ENCODE measurements at places on chromosomes 11 and 22.

GRCh38 chr22:37167981-37168647, 18.4 kb upstream of the IL2RB start:
- no peak for DNase-seq

DNA sequence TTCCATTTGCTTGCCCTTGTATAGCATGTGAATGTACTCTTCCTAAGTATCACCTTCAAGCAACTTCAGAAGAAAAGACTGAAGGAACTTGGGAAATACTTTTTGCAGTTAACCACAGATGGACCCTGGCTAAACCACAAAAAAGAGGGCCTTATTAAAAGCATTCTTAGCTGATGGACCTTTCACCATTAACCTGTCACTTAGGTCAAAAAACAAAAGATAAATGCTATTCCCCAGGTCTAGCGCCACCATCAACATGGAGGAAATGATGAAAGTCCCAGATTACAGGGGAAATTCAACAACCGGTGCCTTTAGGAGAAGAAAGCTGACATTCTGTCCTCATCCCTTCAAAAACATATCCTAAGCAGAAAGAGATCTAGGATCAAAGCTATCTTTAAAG, 29.5 kb downstream of the STK33 start:
- DNase-seq: no peak

GRCh38 chr22:17563936-17564391, 666 bp downstream of the SLC25A18 start:
- DNase-seq: no peak

DNA sequence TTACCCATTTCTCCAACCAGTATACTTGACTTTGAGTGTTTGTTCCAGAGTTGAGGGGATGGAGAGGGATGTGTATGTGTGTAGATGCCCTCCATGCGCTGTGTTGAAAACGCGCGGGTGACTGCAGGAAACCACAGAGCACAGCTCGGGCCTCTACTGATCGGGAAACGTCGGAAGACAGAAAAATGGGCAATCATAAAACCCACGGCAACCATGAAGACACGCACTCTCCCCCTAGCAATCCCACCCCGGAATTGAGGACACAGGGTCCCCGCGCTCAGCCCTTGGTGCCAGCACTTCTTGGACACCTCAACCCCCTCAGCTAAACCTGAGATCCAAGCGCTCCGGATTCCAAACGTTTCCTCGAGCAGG, 251 bp upstream of the UQCC3 start:
- no peak for DNase-seq

DNA sequence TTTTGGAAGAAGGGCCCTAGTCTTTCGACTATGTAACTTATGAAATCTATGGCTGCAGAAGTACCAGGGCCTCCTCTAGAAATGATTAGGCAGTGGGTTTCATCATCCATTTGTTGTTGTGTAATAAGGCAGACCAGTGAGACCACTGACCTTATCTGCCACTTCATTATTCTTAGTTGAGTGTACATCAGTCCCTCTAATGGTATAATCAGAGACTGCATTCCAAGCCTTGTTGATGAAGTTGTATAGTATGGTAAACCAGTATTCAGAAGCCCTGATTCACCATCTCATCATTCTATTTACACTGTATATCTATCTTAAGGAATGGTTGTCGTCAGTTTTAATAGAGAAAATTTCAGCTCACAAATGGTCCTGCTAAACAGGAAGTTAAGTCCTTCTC, 32.2 kb upstream of the GRIA4 start:
- no peak for DNase-seq

DNA sequence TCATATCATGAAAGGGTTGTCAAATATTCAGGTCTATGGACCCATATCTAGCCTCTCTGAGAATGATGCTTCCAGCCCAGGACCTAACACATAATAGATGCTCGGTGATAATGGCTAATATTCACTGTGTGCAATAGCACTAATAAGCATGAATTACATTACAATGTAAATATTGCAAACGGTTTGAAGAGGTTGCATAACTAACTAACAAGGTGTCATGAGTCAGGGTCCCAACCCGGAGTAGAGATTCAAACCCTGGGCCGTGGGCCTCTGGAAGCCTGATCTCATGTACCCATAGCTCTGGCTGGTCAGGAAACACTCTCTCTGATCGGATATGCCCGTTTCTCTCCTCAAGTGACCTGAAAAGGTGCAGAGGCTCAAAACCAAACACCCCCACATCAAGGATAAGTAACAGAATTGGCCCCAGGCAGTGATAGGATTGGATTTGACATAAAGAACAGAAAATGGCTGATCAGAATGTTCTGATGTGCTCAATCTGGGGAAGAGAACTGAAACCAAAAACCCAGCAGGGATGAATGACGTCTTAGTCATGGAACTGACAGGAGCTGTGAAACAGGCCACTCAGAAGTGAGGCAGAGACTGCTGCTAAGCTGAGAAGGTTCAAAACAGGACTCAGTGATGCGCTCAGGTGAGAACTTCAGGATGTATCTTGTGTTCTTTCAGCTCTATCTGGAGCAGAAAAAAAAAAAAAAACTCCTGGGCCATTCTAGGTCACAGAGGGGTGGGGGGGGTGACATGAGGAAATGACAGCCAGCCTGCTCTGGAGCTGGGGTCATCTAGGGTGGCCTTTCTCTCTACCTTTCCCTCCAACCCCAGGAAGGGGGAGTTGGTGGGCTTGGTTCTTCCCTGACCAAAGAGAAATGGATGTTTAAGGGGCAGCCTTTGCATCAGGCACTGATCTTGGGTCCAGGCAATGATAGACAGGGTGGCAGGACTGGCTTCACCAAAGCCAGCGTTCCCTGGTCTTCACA, 6.6 kb upstream of the KCTD17 start:
- DNase-seq: no peak

DNA sequence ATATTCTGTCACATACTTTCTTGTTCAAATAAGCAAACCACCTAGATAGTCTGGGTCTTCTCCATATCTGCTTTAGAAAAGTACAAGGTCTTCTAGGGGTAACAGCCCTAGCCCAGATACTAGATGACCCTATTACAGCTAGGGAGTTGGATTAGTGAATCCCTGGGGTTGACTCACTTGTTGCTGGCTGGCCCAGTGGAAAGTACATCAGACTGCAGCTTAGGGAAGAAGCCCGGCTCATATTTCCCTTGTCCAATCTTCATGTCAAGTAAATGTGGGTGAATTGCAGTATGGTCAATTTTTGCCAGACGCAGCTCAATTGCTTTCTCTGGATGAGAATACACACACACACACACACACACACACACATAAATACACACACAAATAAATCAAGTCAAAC, 79.1 kb upstream of the SCUBE2 start:
- no peak for DNase-seq

- no peak for DNase-seq
Measured at GRCh38 chr11:14894657-14895598, 2.9 kb upstream of the CYP2R1 start.

DNA sequence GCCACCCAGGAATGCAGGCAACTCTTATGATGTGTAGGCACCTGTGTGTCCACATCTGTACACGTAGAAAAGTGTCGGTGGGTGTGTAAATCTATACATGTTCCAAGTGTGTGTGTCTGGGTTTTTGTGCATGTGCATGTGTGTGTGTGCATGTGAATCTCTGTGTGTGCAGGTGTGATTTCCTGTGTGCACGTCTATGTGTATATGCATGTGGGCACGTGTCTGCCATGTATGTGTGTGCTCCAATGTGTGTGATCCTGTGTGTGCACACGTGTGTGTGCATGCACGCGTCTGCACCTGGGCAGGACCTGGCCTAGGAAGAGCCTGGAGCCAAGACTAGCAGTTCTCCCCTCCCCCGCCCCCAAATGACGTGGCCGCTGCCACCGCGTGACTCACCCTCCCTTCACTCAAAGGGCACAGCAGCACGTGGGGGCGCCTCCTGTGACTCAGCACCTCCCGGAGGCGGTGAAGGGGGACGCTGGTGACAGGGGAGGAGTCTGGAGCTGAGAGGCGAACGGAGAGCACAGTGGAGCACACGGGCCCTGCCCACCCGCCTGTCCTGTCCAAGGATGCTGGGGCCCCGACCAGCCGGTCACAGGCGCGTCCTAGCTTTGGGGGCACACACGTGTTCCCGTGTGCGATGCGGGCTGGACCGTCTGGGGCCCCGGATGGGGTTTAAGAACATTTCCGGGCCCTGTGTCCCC, 10.1 kb downstream of the PIM3 start:
- peak; percentile 93 for DNase-seq

- DNase-seq: no peak
Measured at GRCh38 chr11:112051768-112052167, 22.0 kb downstream of the PIH1D2 start.

- DNase-seq: no peak
Measured at GRCh38 chr11:126317432-126317755, 13.5 kb downstream of the DCPS start.

- DNase-seq: no peak
Measured at GRCh38 chr11:68524681-68525080, 64.1 kb downstream of the PPP6R3 start.

DNA sequence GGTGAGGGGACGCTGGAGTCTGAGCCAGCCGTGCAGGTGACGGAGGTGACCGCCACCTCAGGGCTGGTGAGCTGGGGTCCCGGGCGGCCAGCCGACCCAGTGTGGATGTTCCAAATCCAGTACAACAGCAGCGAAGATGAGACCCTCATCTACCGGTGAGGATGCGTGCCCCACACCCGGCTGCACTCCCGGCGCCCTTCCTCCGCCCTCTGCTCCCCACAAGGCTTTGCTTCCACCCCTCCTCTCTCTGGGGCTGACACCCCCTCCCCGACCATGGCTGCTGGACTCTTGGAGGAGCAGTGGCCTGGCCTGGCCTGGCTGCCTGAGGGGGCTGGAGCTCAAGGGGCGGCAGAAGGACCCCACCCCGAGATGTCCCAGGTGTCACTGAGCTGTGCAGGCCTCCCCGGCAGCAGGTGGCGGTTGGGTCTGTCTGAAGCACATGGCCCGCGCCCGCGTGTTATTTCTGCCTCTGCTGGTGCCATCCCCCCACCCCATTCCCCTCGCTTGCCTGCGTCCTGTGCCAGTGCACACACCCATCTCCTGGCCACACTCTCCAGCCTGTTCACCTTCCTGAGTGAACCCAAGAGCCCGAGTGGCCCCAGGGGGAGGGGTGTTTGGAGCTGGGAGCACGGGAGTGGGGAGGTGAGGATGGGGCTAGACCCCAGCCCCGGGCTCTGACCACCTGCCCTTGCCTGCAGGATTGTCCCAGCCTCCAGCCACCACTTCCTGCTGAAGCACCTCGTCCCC, 2.2 kb downstream of the LRFN4 start:
- no peak for DNase-seq

- peak; percentile 24 for DNase-seq
Measured at GRCh38 chr22:31800065-31800464, 46.2 kb downstream of the DEPDC5 start.

DNA sequence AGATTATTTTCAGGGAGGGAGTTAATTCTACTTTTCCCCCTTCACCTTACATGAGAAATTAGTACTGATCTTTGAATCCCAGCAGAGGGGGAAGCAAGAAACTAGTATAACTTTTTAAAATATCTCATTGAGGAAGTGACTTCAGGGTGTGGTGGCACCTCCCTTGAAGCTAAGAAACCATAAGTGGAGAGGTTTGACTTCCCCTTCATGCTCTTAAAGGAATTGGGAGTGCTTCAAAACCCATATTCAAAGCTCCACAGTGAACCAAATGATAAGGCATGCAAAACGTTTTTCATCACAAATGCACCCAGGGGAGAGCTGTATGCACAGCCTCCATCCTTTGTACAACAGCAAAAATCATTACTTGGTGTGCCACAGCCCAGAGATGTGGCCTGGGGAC, 540 bp downstream of the MS4A14 start:
- no peak for DNase-seq

All from HS-5 (cell line).